ENCODE measurements at places on chromosomes 12 and 14.
A peak's percentile ranks its signal among the peaks of the same experiment; 100 is the strongest.

DNA sequence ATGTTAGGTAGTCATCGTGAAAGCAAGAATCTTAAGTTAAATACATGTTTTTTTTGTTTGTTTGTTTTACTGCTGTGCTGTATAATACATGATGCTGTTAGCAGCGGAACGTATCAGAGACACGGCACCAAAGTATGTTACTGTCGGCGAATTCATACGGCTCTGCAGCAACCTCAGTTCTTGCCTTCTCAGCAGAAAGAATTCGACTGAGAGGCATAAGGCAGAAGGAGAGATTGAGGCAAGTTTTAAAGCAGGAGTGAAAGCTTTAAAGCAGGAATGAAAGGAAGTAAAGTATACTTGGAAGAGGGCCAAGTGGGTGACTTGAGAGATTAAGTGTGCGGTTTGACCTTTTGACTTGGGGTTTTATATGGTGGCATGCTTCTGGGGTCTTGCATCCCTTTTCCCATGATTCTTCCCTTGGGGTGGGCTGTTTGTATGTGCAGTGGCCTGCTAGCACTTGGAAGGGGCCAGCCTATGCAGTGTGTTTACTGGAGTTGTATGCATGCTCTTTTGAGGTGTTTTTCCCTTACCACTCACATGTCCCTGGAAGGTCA, 23.7 kb downstream of the LEMD3 start:
- DNase-seq: no peak

DNA sequence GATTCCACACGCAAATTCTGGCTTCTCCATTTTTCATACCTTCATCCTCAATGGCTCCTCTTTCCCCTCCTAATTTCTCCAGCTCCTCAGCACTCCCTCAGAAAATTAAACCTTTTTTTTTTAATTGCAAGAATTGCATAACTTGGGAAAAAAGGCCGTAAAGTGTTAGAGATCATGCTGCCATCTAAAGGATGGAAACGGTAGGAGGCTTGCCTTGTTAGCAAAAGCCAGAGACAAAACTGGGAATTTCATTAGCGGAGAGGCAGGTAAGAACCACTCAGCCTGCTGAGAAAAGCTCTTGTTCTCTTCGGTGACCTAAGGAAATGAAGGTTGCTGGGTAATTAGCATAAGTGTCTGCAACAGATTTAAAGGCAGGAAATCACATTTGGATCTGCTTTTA, 204.3 kb downstream of the AEBP2 start:
- peak; percentile 38 for DNase-seq

DNA sequence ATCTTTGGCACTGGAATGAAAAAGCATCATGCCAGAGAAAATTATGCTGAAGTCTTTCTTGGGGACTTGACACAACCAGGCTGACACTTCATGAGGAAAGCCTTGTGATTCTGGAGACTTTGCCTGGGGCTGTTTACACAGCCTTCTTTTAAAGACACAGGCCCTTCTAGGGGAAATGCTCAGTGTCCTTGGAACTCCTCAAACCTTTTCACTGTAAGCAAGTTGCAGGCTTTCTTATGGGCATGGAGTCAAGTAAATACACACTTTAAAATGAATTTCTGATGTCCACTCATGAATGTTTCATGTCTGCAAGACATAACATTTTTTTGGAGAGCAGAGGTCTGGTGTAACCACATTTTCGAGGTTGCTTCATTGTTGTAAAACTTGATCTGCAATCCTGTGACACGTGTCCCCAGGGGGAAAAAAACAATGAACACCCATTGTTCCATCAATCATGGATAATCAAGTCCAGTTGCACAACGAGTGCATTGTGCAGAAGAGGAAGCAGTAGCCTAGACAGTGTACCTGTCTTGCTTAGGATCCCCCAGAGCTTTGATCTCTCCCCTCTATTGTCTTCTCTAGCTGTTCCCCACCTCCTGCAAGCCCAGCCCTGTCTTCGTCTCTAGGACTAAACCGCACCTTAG, 155.1 kb upstream of the PRICKLE1 start:
- no peak for DNase-seq

GRCh38 chr12:56255671-56256070, 2.5 kb downstream of the ANKRD52 start:
- no peak for DNase-seq

DNA sequence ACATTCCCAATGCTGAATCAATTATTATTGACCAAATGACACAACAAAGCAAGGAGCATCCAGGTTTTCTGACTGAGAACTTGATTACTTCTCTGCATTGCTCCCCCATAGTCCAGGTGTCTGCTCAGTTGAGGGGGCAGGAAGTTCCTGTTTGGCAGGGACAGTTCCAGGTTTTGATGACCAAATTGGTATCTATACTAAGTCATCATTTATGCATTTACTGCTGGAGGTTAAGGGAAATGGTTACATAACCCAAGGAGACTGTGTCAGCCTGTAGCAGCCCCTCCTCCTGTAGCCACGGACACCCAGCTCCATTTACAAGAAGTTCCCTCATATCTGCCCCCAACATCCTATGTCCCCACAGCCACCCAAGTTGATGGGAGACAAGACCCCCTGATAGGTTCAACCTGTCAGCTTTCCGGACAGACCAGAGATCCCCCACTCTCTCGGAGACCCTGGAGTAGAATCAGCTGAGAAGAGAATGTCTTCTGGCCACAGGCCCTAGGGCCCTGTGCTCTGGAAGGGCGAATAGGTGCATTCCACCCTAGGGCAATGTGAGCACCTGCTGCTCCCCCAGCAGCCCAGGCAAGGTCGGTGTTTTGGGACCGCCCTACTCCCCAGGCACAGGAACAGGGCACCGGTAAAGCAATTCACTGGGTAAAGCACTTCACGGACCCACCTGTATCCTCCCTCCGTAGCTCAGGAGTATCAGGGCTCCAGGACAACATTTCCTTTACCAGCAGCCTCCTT, 23.6 kb downstream of the IRF2BPL start:
- no peak for DNase-seq

DNA sequence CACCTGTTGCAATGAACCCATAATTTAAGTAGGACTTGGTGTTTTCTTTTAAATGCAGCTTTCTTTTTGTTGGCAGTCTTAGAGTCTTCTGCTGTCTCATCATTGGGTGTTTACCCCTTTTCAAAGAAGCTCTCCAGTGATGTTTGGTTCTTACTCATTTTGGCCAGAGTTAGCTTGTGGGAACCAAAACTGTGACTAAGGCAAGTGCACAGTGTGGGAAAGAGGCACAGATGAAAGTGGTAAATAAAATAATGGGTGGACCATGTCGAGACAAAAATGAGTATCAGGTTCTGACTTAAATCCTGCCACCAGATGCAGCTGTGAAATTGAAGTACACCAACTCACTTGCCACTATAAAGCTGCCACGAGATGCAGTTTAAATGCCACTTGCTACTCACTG, 615.4 kb upstream of the MIS18BP1 start:
- no peak for DNase-seq

GRCh38 chr12:74563927-74564326, 26.3 kb downstream of the ATXN7L3B start:
- DNase-seq: no peak

DNA sequence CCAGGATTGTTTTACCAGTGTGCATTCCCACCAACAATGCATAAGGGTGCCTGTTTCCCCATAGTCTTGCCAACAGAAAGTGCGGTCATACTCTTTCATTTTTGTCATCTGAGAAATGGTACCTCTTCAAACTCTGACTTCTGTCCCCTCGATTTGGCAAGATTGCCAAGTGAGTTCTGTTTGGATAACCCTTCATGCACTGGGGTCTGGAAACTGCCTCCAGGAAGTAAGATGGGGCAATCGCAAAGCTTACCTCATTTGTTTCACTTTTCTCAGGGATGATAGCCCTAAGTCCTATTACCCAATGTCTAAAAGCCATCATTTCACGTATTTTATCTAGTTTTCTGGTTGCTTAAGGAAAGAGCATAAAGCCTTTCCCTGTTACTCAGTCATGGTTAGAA, 28.6 kb upstream of the NR1H4 start:
- no peak for DNase-seq

GRCh38 chr14:21405097-21405496, 21.3 kb upstream of the SUPT16H start:
- DNase-seq: no peak

DNA sequence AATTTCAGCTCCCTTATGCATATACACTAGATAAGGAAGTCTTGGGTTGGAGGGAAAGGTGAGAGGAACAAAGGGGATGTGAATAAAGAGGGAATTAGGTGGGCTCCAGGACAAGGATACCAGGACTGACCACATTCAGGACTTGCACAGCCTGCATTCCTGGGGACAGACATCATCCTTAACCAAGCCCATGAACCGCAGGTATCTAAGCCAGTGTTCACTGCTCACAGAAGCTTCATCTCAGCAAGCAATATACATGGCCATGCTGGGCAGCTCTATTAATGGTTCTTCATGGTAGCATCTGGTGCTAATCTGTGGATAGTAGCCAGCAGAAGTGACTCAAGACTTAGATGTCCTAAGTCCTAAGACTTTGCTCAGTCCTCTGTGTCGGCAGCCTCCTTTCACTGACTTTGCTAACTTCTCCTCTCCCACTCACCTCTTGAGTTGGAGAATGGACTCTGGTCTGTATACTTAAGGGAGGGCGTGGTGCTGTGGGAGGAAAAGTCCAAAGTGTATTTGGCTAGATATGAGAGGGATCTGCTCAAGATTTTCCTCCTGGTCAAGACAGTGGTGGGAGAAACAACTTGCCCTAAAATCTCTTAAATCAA, 136.1 kb downstream of the ASCL1 start:
- DNase-seq: no peak

- no peak for DNase-seq
Observed at GRCh38 chr12:7103837-7104584, 5.0 kb downstream of the C1RL start.

- DNase-seq: no peak
Observed at GRCh38 chr14:76727384-76727783, 33.9 kb upstream of the VASH1 start.

GRCh38 chr12:96501133-96501761, 11.9 kb downstream of the CFAP54 start:
- no peak for DNase-seq

- no peak for DNase-seq
Observed at GRCh38 chr12:92810370-92810769, 107.6 kb downstream of the PLEKHG7 start.

- DNase-seq: no peak
Observed at GRCh38 chr14:68691031-68691791, 101.7 kb downstream of the ZFP36L1 start.

DNA sequence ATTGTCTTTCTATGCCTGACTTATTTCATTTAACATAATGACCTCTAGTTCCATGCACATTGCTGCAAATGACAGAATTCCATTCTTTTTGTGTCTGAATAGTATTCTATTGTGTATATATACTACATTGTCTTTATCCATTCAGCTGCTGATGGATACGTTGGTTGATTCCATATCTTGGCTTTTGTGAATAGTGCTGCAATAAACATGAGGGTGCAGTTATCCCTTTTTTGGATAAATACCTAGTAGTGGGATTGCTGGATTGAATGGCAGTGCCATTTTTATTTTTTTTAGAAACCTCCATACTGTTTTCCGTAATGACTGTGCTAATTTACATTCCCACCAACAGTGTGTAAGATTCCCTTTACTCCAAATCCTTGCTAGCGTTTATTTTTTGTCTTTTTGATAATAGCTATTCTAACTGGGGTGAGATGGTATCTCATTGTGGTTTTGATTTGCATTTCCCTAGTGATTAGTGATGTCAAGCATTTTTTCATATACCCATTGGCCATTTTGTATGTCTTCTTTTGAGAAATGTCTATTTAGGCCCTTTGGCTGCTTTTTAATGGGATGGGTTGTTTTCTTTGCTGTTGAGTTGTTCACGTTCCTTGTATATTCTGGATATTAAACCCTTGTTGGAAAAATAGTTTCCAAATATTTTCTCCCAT, 2.3 kb downstream of the OAS2 start:
- DNase-seq: no peak

GRCh38 chr14:54256156-54256555, 140.7 kb upstream of the CDKN3 start:
- no peak for DNase-seq

DNA sequence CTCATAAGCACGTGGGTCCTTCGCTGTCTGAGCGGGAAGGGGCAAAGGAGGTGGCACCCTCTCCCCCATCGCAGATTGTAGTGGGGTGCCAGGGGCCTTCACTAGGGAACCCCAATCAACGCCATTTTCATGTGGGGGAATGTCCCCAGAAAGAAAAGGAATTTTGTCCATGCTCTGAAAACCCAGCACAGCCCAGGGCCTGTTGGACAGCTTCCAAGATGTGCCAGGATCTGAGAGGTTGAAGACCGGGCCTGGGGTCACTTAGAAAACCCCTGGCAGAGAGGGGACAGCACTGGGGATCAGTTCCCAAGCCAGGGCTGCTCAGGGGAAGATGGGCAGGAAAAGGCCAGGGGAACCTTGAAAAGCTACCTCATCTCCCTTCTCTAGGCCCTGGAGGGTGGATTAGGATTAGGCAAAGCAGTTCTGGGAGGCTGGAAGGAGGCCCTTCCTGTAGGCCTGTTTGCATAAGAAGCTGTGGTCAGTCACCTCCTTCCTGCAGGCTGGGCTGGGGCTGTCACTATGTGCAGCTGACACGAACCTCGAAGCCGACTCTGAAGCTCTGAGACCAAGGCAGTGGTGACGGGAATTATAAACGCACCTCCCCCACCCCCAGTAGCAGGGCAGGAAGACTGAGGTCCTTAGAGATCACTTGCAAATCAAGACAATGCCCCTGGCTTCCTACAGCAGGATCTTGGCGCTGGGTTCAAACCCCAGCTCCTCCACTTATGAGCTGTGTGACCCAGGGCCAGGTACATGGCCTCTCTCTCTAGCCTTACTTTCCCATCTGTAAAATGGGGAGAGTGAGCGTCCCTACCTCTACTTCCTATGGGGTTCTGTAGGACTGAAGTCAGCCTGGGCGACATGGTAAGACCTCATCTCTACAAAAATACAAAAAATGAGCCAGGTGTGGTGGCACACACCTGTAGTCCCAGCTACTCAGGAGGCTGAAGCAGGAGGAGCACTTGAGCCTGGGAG, 29.0 kb downstream of the TESC start:
- no peak for DNase-seq

GRCh38 chr12:53330671-53331070, 5.5 kb downstream of the SP7 start:
- DNase-seq: no peak

- DNase-seq: no peak
Observed at GRCh38 chr14:24840204-24840893, 206.4 kb upstream of the GZMB start.

DNA sequence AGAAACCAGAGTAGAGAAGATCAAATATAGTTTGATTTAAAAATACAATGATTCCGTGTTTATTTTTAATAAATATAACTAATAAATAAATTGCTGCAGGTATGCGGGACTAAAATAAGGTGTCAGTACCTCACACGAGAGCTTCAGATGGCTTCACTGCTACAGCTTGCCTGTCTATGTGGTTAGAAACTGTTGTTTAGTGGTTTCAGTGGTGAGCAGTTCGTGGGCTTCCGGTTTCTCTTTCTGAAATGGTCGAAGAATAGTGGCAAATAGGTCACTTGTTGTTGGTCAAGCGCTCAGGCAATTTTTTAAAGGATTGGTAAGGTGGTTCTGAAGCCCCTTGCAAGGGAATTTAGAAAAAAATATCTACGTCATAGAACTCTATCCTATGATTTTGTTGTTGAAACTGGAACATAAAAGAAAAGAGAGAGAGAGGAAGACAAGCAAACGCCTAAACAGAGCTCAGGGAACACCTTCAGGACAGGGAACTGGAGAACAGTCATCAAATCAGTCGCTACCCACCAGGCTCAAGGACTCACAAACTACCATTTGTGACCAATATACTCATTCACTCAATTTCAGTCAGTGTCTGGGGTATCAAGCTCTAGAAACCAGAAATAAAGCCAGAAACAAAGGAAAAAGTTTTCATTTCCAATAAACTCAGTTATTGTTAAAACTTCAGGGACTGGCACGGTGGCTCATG, 31.3 kb downstream of the GABARAPL1 start:
- no peak for DNase-seq

GRCh38 chr14:23641915-23642588, 5.9 kb downstream of the DHRS2 start:
- DNase-seq: no peak
